AG04450 (cell line): ENCODE measurements at places on chromosomes 7 and 10. TPM values are rescaled to one million over a fixed set of nuclear protein-coding genes. Genes with fewer than 3 reads are reported as not detected.
A peak's percentile ranks its signal among the peaks of the same experiment; 100 is the strongest.

- no peak for DNase-seq
These were observed 25.2 kb upstream of the GUSB start for GRCh38 chr7:66007232-66007631.

DNA sequence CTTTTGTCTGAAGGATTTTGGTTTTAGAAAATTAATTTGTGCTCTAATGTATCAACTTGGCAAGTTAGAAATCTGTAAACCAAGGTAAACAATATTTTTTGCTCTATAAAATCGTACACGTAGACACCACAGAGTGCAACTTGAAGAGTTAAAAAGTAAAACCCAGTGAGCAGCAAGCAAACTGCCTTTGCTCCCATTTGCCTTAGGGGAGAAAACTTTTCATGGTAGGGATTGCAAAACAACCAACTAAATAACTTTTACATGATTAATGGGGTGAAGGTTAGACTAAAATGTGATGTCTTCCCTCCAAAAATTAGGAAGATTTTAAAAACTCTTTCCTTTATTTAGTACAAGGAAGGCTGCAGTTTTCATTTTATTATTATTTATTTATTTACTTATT, 224.2 kb upstream of the LYZL1 start:
- DNase-seq: no peak

DNA sequence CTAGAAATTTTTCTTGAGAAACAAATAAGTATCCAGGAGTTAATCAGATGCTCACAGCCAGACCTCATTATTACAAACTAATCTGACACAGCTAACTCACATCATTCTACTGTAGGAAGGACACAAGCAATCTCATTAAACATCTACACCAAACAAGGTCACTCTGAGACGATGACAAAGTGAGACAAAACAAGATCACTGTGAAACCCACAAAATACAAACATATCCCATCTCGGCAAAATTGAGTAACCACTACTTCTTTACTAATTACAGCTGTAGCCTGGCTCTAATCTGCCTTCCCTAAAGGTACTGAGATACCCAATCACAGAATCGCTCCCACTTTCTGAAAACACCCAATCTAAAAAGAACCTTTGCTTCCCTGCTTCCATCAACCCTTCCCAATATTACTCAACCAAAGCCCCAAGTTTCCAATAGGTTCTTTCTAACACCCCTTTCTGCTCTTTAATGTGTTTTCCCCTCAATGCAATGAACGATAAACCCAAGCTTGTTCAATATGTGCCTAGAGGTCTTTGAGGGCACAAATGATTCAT, 26.9 kb downstream of the CCDC6 start:
- DNase-seq: no peak

GRCh38 chr7:139982927-139983920, 79.5 kb downstream of the PARP12 start:
- DNase-seq: no peak

Gene DPP6
- polyA plus RNA-seq: not detected in 2 replicates

DNA sequence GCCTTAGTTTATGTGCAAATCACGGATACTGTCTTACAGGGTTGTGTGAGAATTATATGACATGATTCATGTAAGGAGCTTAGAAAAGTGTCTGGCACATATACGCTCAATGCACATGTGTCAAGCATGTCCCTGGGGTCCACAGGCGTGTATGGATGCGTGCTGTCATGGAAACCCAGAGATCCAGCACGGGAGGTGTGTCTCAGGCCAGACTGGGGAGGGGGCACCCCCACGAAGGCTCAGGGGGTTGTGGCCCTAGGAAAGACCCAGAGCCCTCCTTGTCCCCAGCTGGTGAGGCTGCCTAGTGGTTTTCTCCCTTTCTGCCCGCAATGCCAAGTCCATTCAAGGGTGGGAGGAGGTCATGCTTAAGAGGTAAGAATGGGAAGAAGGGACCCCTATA, 9.1 kb downstream of the BTBD16 start:
- DNase-seq: no peak

Gene PLEKHS1
- not detected in 2 replicates for polyA plus RNA-seq

Gene PTN
- 136 and 168 TPM in 2 replicates for polyA plus RNA-seq

DNA sequence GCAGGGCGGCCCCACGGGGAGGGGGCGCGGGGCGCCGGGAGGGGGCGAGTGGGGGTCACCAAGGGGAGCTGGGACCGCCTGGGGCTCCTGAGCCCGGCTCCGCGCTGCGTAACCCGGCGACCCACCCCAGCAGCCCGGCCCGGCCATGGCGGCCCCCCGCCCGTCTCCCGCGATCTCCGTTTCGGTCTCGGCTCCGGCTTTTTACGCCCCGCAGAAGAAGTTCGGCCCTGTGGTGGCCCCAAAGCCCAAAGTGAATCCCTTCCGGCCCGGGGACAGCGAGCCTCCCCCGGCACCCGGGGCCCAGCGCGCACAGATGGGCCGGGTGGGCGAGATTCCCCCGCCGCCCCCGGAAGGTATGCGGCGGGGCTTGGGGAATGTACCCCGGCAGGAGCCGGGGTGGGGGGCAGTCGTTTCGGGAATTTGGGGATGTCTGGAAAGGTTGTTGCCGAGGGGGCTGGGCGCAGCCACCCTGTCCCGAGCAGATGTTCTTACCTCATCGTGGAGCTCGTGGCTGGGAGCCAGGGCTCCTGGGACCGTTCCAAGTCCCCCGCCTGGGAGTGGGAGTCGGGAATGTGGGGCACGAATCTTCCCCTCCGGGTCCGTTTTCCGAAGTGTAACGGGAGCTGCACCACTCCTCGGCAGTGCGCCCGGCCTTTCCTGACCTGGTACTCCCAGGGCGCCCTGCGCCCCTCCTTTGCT, 431 bp downstream of the ZYX start:
- DNase-seq: peak; percentile 55

Gene CUX1
- 29.7 and 33.8 TPM in 2 replicates for polyA plus RNA-seq

Gene SLC18A3
- not detected in 2 replicates for polyA plus RNA-seq

GRCh38 chr7:46864716-46865115, 717.2 kb downstream of the TNS3 start:
- DNase-seq: no peak

Gene CHRM2
- polyA plus RNA-seq: 76.3 and 85.6 TPM in 2 replicates

- DNase-seq: no peak
These were observed 161.2 kb upstream of the TNRC18 start for GRCh38 chr7:5584821-5585220.

GRCh38 chr7:144818511-144818910, 17.3 kb downstream of the TPK1 start:
- no peak for DNase-seq

DNA sequence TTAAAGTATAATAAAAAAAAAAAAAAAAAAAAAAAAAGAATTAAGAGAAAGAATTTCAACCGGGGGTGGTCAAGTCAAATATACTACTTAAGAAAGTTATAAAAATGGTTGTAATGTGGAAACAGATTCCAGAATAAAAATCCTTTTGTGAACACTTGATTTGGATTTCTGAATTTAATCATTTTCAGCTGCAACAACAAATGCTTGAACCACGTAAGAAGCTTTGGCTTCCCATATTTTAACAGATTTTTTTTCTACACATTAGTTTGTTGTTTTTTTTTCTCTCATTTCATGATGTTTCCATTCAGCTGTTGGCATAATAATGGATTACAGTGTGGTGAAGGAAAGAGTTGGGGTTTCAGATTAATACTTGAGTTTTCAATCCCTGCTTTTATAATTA, 137.3 kb upstream of the AGR3 start:
- no peak for DNase-seq

GRCh38 chr7:97982647-97983046, 7.3 kb downstream of the OCM2 start:
- no peak for DNase-seq

DNA sequence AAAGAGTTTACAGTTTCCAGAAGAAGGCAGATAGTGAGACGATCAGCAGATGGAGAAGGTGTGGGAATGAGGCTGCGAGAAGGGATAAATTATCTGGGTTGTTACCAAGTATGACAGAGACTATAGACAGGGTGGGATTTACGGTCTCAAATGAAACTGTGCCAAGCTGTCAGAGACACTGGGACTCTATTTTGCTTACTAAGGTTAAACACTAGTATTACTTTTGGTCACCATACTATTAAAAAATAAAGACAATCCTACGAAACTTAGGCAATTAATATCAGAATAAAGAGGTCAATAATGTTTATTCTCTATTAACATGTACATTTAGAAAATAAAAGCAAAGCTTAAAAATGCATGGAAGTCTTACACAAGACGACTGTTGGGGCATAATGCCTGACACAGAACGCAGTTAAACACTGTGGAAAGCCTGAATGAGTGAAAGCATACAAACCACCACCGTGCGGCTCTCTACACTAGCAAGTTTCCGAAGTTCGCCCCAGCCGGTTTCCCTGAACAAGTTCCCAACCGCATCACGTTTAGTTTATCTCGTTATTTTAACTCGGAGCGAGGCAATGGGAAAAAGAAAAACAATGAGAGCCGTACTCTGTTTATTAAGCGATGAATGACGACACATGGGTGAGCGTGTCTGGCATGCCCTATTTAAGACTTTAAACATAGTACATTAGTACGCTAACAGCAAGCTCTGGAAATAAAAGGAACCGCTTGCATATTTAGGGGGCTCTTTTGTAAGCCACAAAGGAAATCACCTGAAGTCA, 909 bp upstream of the CC2D2B start:
- DNase-seq: peak; percentile 32

Gene TAS2R5
- polyA plus RNA-seq: 0.38 and 0.81 TPM in 2 replicates

Gene TAS2R41
- polyA plus RNA-seq: not detected in 2 replicates

Gene ATRNL1
- polyA plus RNA-seq: 0.17 and 0.20 TPM in 2 replicates

Gene LRRN3
- polyA plus RNA-seq: 8.3 and 12.0 TPM in 2 replicates

DNA sequence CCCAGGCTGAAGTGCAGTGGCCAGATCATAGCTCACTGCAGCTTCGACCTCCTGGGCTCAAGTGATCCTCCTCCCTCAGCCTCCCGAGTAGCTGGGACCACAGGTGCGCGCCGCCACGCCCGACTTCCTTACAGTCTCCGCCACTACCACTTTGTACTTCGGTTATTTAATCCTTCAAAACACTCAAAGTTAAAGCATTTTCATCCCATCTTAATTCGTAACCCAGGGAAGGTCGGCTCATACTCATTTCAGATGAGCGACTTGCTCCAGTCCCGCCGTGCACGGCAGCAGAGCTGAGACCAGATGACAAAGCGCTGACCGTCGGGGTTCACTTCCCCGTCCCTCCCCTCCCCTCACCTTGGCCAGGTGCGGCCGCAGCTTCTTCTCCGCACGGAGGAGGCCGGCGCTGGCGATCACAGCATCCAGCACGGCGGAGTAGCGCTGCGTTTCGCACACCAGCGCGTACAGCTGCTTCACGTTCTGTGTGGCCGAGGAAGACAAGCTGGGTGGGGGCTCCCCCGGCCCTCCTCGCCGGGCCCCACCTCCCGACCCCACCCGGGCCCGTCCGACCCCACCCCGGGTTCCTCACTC, 457 bp downstream of the NSUN5 start:
- DNase-seq: no peak

Gene EBF3
- 0.01 TPM in 1 of 2 replicates, not detected in the other for polyA plus RNA-seq

GRCh38 chr10:123417414-123417813, 248.7 kb upstream of the GPR26 start:
- no peak for DNase-seq

Gene FAM180A
- polyA plus RNA-seq: 5.5 TPM in 2 replicates

- no peak for DNase-seq
These were observed 276.1 kb downstream of the DNAJB6 start for GRCh38 chr7:157612664-157613561.

DNA sequence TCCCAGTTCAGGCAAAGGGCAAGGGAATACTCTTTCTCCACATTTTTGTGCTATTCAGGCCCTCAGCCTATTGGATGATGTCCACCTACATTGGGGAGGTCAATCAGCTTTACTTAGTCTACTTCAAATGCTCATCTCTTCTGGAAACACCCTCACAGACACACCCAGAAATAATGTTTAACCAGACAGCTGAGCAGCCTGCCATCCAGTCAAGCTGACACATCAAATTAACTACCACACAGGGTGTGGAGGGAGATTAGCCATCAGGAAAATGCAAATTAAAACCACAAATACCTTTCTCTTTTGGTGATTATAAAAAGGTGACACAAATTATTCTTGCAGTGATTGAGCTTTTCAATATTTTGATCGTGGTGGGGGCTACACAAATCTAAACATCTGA, 74.7 kb upstream of the FZD8 start:
- no peak for DNase-seq

- no peak for DNase-seq
These were observed 692 bp downstream of the CARD11 start for GRCh38 chr7:3042861-3043489.

- DNase-seq: no peak
These were observed 1.3 kb downstream of the SH2B2 start for GRCh38 chr7:102287981-102288278.

Gene SERPINE1
- 356 and 417 TPM in 2 replicates for polyA plus RNA-seq

- DNase-seq: no peak
These were observed 10.8 kb upstream of the VWC2 start for GRCh38 chr7:49762666-49763065.

DNA sequence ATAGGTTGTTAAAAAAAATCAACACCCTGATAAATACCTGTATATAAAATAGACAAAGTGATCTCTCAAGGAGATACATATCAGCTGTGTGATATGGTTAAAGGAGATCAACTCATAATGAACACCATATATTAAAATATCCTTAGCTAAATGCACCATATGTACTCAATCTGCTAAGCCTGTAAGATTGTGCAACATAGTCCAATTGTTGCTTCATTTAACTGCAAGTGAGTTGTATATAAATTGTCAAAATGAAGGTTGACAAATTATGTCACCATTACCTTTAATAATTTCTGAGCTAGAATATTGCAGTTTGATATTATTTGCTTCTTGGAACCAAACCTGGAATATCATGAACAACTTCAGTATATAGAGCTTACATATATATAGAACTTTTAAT, 283.7 kb downstream of the MALRD1 start:
- DNase-seq: no peak

- no peak for DNase-seq
These were observed 7.5 kb upstream of the CYTH3 start for GRCh38 chr7:6279937-6280336.

Gene ITIH2
- polyA plus RNA-seq: not detected in 2 replicates

GRCh38 chr10:113958631-113959382, 84.9 kb upstream of the ADRB1 start:
- peak; percentile 72 for DNase-seq
